ENCODE measurements at places on chromosomes 7 and 10.
A peak's percentile ranks its signal among the peaks of the same experiment; 100 is the strongest.

- no peaks in the 10 kb centered on the region for H3K36me3 ChIP-seq
- H3K27me3 ChIP-seq = no peaks in the 10 kb centered on the region
- no peak overlapping the region for H3K4me3 ChIP-seq
- no peak overlapping the region for H3K27ac ChIP-seq
Observed at GRCh38 chr7:4836206-4836661, 25.6 kb downstream of the PAPOLB start.

- H3K36me3 ChIP-seq = no peaks in the 10 kb centered on the region
- no peaks in the 10 kb centered on the region for H3K4me1 ChIP-seq
- H3K27me3 ChIP-seq = no peaks in the 10 kb centered on the region
- DNase-seq = no peak
Observed at GRCh38 chr10:7130191-7130911, 280.5 kb downstream of the SFMBT2 start.

DNA sequence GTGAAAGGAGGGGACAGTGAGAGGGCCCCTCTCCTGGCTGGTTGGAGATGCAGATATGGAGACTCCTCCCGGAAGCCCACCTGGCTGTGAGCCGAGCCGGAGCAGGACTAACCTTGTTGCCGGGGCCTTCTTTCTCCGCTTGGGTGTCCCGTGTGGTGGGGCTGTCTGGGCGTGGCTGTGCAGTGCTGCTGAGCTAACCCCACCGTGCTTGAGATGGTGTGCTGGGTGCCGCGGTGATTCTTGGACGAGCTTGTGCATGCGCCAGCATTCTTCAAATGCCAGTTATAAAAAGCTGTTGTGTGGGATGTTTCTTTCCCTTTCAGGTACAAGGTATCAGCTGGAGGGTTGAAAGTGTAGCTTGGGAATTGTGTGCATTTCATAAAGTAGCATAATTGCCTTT lies 48.8 kb downstream of the DAGLB start:
- H3K4me1 ChIP-seq = peaks cover 34% of the 10 kb centered on the region
- no peaks in the 10 kb centered on the region for H3K36me3 ChIP-seq
- H3K27ac ChIP-seq = no peak overlapping the region

DNA sequence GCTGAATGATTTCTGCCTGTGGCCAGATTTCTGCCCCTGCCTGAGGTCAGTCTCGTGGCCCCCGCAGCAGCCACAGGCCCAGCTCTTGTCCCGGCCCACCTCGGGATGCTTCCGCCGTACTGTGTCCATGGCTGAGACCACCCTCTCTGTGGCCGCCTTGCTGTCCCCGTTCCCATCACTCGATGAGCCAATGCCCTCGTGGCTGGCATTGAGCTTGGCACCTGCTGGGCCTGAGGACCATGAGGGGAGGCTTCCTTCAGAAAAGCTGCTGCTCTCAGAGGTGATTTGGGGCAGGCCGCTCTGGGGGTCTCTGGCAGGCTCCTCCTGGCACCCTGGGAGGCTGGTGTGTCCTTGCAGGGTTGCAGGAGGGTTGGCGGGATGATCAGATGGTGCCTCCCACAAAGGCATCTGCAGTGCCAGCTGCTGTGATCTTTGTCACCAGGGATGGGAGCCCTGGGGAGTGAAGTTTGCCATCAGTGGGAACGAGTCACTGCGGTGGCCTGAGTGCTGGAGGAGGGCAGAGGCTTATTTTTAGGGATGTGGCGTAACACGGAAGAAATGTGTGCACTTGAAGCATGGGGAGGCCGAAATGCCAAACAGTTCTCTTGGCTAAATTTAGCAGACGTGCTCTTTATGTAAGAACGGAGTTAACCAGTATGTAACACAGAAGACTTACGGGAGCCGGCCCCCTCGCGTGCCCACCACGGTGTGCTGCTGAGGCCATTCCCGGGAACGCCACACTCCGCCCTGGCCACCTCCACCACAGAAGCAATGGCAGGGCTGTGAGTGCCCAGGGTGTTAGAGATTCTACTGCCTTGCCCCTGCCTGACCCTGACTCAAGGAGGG lies 47.7 kb downstream of the VIPR2 start:
- H3K27ac ChIP-seq = no peak overlapping the region
- H3K27me3 ChIP-seq = no peaks in the 10 kb centered on the region
- DNase-seq = no peak
- peaks cover 4% of the 10 kb centered on the region for H3K4me1 ChIP-seq
- H3K36me3 ChIP-seq = no peaks in the 10 kb centered on the region

- no peaks in the 10 kb centered on the region for H3K36me3 ChIP-seq
- no peak for DNase-seq
- peaks cover 11% of the 10 kb centered on the region for H3K4me1 ChIP-seq
- H3K4me3 ChIP-seq = no peak overlapping the region
Observed at GRCh38 chr10:101028446-101029337, 2.2 kb downstream of the PDZD7 start.

DNA sequence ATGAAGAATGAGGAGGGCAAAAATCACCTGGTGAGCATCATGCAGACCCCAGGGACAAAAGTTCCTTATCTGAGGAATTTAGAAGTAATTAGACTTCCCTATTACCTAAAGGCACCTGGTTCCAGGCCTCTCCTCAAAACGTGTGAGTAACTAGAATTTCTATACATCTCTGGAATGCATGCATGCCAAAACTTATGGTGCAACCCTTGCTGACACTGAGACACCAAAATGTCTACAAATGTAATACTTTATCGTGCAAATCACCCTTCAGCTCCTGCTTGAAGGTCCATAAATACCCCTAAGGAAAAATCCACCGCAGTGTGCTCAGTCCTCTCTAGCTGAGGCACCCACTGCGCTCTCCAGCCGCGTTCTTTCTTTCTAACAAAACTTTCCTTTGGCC lies 84.2 kb downstream of the PAXIP1 start:
- no peak overlapping the region for H3K4me3 ChIP-seq
- no peak for DNase-seq
- no peak overlapping the region for H3K27ac ChIP-seq
- no peaks in the 10 kb centered on the region for H3K4me1 ChIP-seq

- no peak overlapping the region for H3K27ac ChIP-seq
- no peaks in the 10 kb centered on the region for H3K36me3 ChIP-seq
- no peak for DNase-seq
- no peaks in the 10 kb centered on the region for H3K4me1 ChIP-seq
- no peaks in the 10 kb centered on the region for H3K27me3 ChIP-seq
Observed at GRCh38 chr10:115844591-115844990, 428.4 kb downstream of the GFRA1 start.

GRCh38 chr7:91239772-91240171 lies 24.5 kb upstream of the FZD1 start:
- H3K4me3 ChIP-seq = no peak overlapping the region
- H3K36me3 ChIP-seq = no peaks in the 10 kb centered on the region
- H3K4me1 ChIP-seq = no peaks in the 10 kb centered on the region
- DNase-seq = no peak
- H3K27ac ChIP-seq = no peak overlapping the region

GRCh38 chr7:25643286-25643685 lies 415.0 kb upstream of the NPVF start:
- H3K4me3 ChIP-seq = no peak overlapping the region
- no peaks in the 10 kb centered on the region for H3K27me3 ChIP-seq
- no peaks in the 10 kb centered on the region for H3K36me3 ChIP-seq
- H3K4me1 ChIP-seq = no peaks in the 10 kb centered on the region
- H3K27ac ChIP-seq = no peak overlapping the region

DNA sequence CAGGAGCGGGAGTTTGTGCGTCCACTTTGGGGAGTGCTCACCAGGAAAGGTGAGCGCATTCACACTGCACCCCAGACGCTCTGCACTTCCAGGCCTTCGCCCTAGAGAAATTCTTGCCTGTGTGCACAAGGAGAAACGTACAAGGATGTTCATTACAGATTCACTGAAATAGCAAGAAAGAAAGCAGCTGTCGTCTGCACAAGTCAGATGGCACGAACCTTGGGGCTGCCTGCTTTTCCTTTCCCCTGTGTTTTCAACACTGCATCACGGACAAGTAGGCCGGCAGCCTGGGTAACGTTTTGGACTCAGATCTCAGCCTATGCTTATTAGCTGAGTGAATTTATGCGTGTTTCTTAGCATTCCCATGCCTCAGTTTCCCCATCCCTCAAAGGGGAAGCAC lies 546.8 kb upstream of the FOXK1 start:
- H3K36me3 ChIP-seq = no peaks in the 10 kb centered on the region
- H3K27me3 ChIP-seq = no peaks in the 10 kb centered on the region
- no peak for DNase-seq
- no peak overlapping the region for H3K27ac ChIP-seq
- no peaks in the 10 kb centered on the region for H3K4me1 ChIP-seq
- no peak overlapping the region for H3K4me3 ChIP-seq

- peaks cover 5% of the 10 kb centered on the region for H3K4me1 ChIP-seq
- H3K27me3 ChIP-seq = no peaks in the 10 kb centered on the region
- H3K36me3 ChIP-seq = no peaks in the 10 kb centered on the region
- H3K4me3 ChIP-seq = no peak overlapping the region
Observed at GRCh38 chr10:675532-675931, 13.9 kb downstream of the DIP2C start.

DNA sequence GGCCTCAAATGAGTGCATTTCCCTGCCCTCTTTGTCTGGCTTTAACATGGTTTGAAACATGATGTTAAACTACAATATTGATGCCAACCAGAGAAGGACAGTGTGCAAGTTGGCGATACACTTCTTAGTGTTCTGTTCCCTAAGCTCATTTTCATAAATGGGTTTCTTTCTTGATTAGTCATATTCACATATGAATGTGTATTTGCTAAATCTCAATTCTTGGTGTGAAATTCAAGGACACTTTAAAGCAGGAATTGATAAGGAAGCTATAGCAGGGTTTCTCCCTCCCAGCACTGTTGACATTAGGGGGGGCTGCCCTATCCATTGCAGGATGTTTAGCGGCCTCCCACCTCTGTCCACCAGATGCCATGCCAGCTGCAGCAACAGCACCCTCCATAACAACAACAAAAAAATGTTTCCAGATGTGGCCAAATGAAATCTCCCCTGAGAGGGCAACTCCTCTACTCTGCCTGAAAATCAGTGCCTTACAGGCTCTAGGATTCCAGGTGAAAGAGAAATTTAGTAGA lies 13.1 kb downstream of the CCNY start:
- H3K27ac ChIP-seq = no peak overlapping the region
- H3K27me3 ChIP-seq = no peaks in the 10 kb centered on the region
- H3K36me3 ChIP-seq = no peaks in the 10 kb centered on the region
- DNase-seq = no peak

DNA sequence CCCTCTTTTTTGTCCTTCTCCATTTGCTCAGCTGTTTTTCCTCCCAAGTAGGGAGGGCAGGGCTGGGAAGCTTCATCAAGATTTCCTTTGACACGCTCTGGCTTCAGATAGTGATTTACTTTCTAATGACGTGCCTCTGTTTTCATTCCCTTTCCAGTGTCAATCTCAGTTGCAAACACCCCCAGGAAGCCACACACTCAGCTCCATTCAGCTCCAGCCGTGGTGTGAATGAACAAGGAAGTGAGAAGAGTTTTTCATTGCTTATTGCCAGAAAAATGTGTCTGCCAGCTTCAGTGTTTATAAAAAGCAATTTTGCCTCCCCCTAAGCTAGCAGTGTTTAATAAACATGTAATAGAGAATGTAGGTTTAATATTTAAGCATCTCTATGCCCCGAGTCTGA lies 108.7 kb upstream of the DPP6 start:
- no peak overlapping the region for H3K27ac ChIP-seq
- no peaks in the 10 kb centered on the region for H3K36me3 ChIP-seq
- H3K4me3 ChIP-seq = no peak overlapping the region
- no peaks in the 10 kb centered on the region for H3K4me1 ChIP-seq

- no peak overlapping the region for H3K27ac ChIP-seq
- no peaks in the 10 kb centered on the region for H3K4me1 ChIP-seq
- no peak for DNase-seq
- H3K36me3 ChIP-seq = no peaks in the 10 kb centered on the region
- no peak overlapping the region for H3K4me3 ChIP-seq
Observed at GRCh38 chr7:143892527-143893300, 9.3 kb downstream of the TCAF1 start.

DNA sequence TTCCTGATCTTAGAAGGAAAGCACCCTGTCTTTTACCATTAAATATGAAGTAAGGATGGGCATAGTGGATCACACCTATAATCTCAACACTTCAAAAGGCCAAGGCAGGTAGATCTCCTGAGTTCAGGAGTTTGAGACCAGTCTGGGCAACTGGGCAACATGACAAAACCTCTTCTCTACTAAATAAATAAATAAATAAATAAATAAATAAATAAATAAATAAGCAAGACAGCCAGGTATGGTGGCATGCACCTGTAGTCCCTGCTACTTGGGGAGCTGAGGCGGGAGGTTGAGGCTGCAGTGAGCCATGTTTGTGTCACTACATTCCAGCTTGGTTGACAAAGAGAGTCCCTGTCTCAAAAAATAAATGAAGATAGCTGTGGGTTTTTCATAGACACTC lies 313.1 kb downstream of the RPS24 start:
- H3K27me3 ChIP-seq = no peaks in the 10 kb centered on the region
- no peak overlapping the region for H3K27ac ChIP-seq
- H3K36me3 ChIP-seq = no peaks in the 10 kb centered on the region
- H3K4me3 ChIP-seq = no peak overlapping the region
- no peak for DNase-seq

DNA sequence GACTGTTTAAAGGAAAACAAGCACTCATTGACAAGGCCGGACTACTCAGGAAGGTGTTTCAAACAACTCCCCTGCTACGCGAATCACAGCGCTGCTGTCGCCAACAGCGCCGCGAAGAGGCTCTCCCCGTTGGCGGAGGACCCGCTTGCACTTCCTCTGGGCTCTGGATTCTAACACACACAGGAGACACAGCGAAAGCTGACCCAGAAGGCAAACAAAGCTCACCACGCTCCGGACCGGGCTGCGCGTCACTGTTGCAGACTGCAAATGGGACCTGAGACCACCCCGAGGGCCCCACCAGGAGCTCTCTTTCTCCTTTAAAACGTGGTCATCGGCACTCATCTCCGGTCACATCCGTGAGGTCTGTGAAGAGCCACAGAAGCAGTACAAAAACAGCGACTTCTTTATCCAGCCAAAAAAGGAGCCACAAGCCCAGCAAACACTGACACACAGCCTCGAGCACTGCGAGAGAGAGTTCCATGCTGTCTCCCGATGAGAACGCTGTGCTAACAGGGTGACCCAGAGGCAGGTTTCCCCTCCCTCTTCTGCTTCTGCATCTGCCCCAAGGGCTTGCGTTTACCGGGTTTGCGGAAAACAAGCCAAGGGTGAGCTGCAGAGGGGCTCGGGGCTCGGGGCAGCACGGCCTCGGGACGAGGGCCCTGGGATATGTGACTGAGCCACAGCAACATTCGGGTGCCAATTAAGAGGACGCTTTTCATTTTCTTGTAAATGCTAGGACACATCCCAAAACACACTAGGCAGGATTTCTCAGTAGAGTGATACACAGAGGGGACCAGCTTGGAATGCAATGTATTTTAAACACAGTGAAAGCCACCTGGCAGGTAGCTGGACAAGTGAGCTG lies 41.3 kb downstream of the AMZ1 start:
- peak; percentile 57 for DNase-seq
- no peaks in the 10 kb centered on the region for H3K27me3 ChIP-seq
- no peak overlapping the region for H3K27ac ChIP-seq
- no peaks in the 10 kb centered on the region for H3K36me3 ChIP-seq

GRCh38 chr10:26173837-26174236 lies 42.7 kb upstream of the GAD2 start:
- no peaks in the 10 kb centered on the region for H3K36me3 ChIP-seq
- H3K27me3 ChIP-seq = no peaks in the 10 kb centered on the region
- H3K27ac ChIP-seq = no peak overlapping the region

- H3K4me3 ChIP-seq = no peak overlapping the region
- no peak overlapping the region for H3K27ac ChIP-seq
- no peaks in the 10 kb centered on the region for H3K4me1 ChIP-seq
Observed at GRCh38 chr10:12333380-12334185, 15.8 kb upstream of the CAMK1D start.

- H3K27me3 ChIP-seq = no peaks in the 10 kb centered on the region
- H3K4me3 ChIP-seq = no peak overlapping the region
- H3K27ac ChIP-seq = no peak overlapping the region
- no peak for DNase-seq
- H3K36me3 ChIP-seq = no peaks in the 10 kb centered on the region
Observed at GRCh38 chr10:119302591-119303253, 95.4 kb downstream of the GRK5 start.
